Hematopoietic multipotent progenitor cell (in vitro differentiated cells): ENCODE measurements at places on chromosomes 16 and 17.

GRCh38 chr16:4081521-4082021, 34.7 kb downstream of the ADCY9 start:
- no peak for DNase-seq

DNA sequence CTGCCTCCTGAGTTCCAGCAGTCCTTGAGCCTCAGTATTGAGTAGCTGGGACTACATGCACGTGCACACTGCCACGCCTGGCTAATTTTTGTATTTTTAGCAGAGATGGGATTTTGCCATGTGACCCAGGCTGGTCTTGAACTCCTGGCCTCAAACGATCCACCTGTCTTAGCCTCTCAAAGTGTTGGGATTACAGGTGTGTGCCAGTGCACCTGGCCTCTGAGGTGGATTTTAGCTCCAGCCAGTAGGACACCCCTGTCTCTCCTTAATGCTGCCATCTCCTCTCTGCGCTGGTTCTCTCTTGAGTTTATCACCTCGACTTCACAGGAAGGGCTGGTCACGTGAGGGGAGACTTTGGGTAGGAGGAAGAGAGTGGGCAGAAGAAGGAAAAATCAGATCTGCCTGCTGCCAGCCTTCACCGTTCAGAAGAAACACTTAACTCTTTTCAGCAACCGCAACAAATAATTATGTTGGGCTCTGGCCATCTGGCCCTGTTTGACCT, 55.1 kb downstream of the NDE1 start:
- DNase-seq, result no peak

DNA sequence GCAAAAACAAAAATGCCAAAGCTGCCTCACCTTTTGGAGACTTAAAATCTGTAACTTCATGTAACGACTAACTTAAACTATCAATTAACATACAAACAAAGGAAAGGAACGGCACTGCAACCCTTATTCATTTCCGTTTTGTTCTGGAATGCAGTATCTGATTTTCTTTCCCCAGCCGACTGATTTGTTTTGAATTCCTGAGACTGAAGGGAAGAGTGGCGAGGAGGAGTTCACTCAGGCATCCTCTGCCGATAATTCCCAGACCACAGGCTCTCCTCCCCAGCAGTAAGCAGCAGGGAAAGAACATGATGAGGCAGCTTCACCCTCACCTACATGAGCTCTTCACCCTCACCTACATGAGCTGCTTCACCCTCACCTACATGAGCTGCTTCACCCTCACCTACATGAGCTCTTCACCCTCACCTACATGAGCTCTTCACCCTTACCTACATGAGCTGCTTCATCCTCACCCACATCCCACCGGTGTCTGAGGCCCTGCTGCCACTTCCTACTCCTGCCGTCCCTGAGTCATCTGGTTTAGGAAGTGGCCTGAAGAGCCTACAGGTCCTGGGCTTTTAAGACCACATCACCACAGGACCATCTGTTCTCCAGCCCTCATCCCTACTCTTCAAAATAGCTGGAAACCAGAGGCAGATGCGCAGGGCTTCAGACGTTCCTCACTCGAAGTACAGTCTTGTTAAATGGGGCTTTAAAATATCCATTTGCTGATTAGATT, 168.0 kb upstream of the RPH3AL start:
- DNase-seq, result no peak

DNA sequence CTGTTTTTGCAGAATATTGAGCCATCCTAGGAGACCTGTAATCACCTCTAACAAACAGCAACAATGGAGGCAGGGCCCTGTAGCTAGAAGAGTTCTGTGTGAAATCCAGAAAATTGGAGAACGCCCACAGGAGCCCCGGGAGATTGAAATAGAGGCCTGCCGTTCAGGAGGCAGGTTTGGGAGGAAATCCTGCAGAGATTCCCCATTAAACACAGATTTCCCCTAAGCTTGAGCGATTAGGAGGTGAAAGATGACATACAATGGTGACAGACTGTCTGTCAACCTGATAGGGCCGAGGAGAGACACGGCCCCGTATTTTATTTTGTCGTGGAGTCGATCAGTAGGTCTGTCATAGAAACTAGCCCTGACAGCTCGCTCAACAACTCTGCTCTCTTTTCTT, 18.2 kb downstream of the CDK5RAP3 start:
- no peak for DNase-seq

GRCh38 chr16:64736857-64737256, 385.0 kb downstream of the CDH11 start:
- DNase-seq, result no peak

DNA sequence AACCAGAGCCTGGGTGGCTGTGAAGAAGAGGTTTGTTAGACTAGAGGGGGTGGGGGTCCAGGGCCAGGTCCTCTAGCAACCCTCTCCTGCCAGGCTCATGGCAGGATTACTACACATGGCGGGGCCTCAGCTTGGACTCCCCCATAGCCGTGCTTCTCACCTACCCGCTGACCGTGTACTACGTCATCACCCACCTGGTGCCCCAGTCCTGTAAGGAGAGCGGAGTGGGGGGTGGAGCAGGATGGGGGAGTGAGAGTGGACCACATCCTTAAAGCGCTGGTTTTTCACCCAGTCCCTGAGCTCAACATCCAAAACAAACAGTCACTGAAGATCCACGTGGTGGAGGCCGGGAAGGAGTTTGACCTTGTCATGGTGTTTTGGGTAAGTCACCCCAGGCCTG, 4.2 kb upstream of the CXCL16 start:
- no peak for DNase-seq

- DNase-seq, result no peak
Observed at GRCh38 chr17:78248051-78248914, 16.9 kb downstream of the TMEM235 start.

DNA sequence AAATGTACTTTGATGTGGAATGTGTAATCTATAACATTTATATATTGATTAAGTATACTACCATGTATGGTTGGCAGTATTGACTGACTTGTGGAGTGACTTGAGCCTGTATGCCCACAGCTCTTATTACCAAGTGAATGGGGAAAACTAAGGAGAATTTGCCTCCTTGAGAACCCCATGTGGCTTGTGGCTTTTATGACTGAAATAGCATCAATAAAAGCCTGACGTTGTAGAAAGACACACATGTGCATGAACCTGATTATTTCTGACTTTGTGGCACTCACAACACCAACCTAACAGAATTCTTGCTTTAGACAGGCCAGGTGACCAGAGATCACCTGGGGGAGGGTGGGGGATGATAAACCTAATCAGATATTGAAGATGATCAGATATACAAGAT, 2.1 kb upstream of the LRRC75A start:
- DNase-seq, result no peak

DNA sequence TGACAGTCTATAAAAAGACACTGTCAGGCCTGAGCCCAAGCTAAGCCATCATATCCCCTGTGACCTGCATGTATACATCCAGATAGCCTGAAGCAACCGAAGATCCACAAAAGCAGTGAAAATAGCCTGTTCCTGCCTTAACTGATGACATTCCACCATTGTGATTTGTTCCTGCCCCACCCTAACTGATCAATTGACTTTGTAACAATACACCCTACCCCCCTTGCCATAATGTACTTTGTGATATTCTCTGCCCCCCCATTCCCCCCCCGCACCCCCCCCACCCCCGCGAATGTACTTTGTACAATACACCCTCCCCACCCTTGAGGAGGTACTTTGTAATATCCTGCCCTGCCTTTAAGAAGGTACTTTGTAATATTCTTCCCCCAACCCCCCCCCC, 82.2 kb upstream of the MED13 start:
- DNase-seq, result no peak

DNA sequence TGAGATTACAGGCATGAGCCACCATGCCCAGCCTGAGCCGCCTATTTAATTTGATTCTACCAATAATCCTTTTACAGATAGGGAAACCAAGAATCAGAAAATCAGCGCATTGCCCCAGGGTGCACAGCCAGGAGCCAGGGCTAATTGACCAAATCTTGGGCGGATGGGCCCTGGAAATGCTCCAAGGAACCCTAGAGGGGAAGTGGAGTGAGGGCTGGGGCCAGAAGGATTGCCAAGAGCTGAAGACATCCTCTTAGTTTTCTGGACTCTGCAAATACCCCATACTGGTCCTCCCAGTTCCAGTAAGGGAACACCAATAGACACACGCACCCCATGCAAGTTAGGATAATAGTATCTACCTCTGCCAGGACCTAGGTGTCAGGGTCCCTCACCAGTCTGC, 3.8 kb downstream of the FHOD1 start:
- no peak for DNase-seq

DNA sequence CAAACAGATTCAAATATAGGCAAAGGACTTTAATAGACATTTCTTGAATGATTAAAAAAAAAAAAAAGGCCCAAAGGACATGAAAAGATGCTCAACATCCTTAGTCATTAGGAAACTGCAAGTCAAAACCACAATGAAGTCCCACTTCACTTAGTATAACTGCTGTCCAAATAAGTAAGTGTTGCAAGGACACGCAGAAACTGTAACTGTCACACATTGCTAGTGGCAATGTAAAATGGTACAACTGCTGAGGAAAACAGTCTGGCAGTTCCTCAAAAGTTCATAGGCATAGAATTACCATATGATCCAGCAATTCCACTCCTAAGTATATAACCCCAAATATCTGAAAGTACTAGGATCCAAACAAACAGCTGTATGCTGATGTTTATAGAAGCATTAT, 112.7 kb downstream of the BRIP1 start:
- DNase-seq, result no peak

DNA sequence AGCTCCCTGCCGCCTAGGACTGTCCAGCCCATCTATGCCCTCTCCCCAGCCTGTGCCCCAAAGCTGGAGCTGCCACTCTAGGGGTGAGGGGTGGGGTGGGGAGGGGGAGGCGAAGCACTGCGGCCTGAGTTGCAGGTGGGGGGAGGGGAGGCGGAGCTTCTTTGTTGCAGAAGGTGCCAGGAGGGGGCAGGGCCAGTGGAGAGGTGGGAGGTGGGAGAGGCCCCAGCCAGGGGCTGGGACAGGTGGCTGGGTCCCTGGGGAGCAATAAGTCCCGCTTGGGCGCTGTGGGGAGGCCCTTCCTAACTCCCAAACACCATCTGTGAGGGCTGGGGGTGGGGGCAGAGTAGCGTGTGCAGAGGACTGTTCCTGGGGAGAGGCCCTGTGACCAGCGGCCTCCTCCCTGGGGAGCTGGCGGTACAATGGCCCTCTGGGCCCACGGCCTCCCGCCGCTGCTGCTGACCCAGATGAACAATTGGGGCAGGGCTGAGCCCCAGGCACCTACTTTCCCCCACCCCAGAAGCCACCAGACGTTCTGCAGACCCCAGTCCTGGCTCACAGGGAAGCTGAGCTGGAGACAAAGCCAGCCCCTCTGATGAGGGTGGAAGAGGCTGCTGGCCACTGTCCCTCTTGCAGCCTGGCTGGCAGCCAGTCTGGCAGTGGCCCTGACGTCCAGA, 2.2 kb upstream of the NTN3 start:
- DNase-seq, result no peak

- DNase-seq, result no peak
Observed at GRCh38 chr16:35184356-35184870, 1725.0 kb downstream of the TP53TG3F start.

DNA sequence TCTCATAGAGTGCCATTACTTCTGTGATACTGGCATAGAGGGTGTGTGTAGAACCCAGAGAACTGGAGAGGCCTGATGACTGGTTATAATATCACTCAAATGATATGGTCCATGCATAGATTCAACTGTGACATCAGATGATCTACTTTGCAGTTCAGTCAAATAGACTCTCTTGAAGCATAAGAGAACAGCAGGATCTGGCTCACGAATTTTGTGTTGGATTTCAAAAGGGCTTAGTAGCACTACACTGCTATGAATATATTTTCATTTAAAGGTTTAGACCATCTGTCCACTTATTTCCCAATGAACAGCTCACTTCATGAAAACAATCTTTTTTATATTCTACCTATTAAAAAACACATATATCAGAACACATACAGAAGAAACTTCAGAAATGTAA, 119.7 kb downstream of the KIF2B start:
- DNase-seq, result no peak

- DNase-seq, result no peak
Observed at GRCh38 chr16:73189136-73189535, 141.2 kb upstream of the ZFHX3 start.

GRCh38 chr16:972316-973002, 1.7 kb upstream of the LMF1 start:
- no peak for DNase-seq

- DNase-seq, result no peak
Observed at GRCh38 chr17:76683011-76683755, 27.6 kb downstream of the MXRA7 start.

DNA sequence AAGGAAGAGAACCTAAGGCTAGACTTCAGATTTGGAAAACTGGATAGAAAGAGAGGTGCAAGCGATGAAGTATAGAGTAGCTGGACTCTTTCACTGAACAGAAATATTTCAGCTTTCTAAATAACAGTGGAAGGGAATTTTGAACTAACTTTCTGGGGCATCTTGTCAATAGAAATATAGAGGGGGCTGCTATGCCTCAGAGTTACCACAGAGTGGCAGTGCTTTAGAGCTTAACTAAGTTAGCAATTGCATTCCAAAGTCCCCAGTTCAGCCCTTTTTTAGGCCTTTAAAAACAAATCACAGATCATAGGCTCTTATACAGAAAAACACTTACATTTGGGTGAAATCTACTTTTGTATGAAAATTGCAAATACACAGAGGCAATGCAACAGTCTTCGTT, 154.2 kb upstream of the CDH8 start:
- peak; percentile 8 for DNase-seq

DNA sequence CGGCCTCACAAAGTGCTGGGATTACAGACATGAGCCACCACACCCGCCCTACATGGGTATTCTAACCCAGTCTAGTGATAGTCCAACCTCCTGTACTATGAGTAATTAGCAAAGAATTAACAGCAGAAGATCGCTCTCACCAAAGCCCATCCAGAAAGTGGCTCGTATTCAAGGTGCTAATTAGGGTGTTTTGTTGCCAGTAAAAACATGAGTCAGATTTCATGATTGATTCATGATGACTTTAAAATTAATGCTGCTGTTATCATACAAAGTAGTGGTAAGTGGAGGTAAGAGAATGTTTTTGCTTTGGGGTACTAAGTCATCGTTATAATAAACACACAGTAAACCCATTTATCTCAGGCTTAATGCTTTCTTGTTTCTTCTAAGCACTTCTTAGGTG, 428.8 kb downstream of the WWOX start:
- DNase-seq, result no peak

DNA sequence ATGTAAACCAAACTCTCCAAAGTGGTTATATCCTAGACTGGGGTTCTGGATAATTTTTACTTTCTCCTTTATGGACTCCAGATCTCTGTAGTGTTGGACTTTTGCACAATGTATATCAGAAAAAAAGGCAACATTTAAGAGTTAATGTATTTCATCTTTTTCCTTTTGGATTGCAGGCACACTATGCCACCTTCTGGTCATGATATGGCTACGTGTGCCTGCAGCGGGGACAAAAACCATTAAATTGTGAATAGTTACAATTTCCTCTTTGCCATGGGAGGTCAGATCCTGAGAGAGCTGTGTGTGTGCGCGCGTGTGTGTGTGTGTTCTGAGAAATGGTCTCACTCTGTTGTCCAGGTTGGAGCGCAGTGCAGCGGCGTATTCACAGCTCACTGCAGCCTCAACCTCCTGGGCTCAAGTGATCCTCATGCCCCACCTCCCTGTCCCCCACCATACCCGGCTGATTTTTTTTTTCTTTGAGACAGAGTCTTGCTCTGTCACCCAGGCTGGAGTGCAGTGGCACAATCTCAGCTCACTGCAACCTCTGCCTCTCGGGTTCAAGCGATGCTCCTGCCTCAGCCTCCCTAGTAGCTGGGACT, 4.3 kb upstream of the SGF29 start:
- DNase-seq, result peak; percentile 75

GRCh38 chr17:77345260-77345910, 204.6 kb downstream of the SEC14L1 start:
- no peak for DNase-seq
